PC-9 (cell line): ENCODE measurements at places on chromosomes 16 and 17. TPM values are rescaled to one million over a fixed set of nuclear protein-coding genes. Genes with fewer than 3 reads are reported as not detected.

Gene TMEM88
- total RNA-seq: 3.1 and 3.4 TPM in 2 replicates

DNA sequence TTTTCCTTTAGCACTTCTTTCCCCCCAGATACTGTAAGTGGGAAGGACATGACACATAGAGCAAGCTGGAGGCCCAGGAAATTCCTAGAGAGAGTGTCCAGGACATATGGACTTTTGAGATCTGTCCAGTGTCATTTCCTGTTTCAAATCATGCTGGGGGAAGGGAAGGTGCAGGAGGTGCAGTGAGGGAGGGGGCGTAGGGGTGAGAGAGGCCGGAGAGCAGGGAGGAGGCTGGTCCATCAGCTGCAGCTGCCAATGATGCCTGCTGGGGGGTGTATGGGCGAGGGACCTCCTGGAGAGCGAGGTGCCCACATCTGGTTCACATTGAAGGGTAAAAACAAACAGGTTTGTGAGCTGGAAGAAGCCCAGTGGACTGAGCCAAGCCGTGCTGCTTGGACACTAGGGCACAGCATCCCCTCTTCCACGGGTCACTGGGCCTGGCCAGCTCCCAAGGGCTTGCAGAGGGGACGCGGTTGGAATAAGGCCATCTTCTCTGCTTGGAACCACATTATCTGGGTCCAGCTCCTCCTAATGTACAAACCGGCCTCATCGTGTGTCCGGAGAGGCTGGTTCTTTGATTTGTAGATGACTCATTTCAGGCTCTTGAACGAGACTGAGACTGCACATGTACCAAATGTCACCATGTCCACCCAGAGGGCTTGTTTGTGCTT is 70.4 kb upstream of the SMURF2 start:
- no peak for DNase-seq

- DNase-seq: no peak
These were observed 26.2 kb downstream of the GPRC5B start for GRCh38 chr16:19858340-19859018.

DNA sequence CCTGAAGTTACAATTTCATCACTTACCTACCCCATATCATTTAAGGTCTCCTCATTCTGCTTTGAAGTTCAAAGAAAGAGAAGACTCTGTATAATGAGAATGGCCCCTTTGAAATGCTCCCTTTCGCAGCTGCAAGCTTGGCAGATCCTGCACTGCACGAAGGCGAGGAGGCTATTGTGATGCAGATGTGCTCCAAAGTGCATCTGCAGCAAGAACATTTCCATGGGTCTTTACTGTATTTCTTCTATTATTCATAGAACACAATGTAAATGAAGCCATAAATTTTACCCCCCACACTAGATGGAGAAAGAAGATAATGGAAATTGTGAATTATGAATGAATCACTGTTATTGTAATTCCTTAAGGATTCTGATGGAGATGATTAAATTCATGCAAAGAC is 178.7 kb downstream of the CHD9NB start:
- DNase-seq: no peak

DNA sequence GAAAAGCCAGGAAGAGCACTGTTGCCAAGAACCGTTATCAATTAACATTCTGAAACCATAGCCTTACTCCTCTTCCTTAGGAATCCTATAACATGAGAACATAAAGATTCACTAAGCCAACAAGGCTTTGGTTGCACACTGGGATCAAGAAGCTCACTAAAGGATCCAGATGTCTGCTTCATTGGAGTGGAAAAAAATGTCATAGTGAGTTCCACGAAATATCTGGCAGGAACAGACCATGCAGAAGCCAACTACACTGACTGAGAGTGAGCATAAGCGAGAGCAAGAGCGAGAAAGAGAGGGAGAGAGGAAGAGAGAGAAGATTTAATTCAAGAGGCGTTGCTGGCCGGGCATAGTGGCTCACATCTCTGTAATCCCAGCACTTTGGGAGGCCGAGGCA is 13.4 kb upstream of the MEIOC start:
- no peak for DNase-seq

Gene TSPOAP1
- 0.15 and 0.18 TPM in 2 replicates for total RNA-seq

GRCh38 chr17:52105591-52105990 is 52.9 kb downstream of the CA10 start:
- DNase-seq: no peak

DNA sequence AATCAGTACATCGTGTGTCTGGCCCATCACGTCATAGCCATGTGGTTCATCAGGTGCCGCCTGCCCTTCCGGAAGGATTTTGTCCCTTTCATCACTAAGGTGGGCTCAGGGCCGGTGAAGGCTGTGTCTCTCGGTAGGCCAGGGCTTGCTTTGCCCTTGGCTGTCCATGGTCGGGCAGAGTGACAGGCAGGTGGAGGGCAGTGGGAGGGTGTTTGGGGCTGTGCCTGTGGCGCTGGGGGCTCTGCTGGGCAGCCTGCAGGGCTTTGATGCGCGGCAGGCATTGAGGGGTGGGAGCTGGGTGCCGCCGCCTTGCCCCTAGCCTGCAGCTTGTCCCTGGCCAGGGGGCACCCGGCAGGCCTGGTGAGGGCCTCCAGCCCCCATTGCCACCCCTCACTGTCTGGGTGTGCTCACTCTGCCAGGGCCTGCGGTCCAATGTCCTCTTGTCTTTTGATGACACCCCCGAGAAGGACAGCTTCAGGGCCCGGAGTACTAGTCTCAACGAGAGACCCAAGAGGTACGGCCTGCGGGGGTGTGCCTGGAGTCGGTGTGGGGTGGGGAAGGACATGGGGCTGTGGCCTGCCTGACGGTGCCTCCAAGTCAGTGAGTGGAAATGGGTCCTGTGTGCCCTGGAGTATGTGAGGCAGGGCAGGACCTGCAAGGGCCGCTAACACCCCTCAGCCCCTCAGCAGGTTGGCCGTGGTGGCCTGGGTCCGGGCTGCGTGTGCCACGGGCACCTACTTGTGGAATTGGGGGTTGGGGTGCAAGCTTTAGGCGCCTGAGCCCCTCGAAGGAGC is 28.5 kb downstream of the TSC2 start:
- DNase-seq: no peak

GRCh38 chr16:12570046-12570618 is 233.6 kb downstream of the CPPED1 start:
- no peak for DNase-seq

DNA sequence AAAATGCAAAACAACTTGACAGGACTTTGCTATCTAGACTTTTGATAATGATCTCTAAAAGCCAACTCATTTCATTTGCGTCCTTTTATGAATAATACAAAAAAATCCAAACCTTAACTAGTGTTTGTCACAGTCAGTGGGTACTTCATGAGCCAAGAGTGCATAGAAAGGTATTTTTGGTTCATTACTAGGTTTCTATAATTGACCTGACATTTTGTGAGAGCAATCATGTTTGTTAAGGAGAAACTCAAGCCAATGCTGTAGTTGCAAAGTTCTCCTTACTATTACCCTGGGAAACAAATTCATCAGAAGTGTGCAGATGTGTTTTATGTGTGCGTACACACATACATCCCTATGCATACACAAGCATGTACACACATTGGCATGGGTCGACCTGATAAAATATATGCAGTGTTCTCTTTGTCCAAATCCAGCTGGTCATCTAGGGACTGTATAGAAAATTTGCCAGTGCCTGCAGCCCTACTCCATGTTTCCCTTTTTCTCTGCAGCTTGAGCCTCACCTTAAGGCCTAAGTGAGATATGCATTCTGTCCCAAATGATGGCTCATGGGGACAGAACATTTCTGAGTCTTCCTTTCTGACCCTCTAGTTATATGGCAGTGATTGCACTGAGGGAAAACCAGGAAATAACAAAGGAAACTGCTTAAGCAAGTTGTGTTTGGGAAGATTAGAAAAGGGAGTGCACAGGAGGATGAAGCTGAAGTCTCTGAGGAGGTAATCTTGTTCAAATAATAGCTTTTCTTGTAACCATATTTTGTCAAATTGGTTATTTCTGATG is 128.1 kb downstream of the CDH13 start:
- DNase-seq: no peak

DNA sequence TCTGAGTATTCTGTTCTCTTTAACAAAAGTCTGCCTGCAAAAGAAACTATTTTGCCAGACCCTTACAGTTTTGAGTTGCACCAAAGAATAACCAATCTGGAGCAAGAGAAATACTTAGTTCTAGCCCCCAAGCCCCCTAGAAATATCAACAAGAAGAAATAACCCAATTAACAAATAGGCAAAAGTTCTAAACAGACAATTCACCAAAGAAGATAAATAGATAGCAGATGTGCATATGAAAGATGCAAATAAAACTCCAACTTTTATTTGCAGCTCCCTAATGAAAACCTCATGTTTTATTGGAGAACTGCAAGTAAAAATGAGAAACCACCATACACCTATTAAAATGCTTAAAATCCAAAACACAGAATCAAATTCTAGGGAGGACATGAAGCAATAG is 1308.0 kb downstream of the CDH11 start:
- no peak for DNase-seq

GRCh38 chr17:21549107-21549687 is 143.1 kb upstream of the KCNJ18 start:
- no peak for DNase-seq

DNA sequence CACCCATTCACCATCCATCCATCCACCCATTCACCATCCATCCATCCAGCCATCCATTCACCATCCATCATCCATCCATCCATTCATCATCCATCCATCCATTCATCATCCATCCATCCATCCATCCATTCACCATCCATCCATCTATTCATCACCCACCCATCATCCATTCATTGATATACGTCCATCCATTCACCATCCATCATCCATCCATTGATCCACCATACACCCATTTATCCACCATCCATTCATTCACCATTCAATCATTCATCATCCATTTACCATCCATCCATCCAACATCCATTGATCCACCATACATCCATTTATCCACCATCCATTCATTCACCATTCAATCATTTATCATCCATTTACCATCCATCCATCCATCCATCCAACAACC is 111.7 kb downstream of the ABCC12 start:
- no peak for DNase-seq

Gene LRRC37A
- 1.3 and 1.8 TPM in 2 replicates for total RNA-seq

DNA sequence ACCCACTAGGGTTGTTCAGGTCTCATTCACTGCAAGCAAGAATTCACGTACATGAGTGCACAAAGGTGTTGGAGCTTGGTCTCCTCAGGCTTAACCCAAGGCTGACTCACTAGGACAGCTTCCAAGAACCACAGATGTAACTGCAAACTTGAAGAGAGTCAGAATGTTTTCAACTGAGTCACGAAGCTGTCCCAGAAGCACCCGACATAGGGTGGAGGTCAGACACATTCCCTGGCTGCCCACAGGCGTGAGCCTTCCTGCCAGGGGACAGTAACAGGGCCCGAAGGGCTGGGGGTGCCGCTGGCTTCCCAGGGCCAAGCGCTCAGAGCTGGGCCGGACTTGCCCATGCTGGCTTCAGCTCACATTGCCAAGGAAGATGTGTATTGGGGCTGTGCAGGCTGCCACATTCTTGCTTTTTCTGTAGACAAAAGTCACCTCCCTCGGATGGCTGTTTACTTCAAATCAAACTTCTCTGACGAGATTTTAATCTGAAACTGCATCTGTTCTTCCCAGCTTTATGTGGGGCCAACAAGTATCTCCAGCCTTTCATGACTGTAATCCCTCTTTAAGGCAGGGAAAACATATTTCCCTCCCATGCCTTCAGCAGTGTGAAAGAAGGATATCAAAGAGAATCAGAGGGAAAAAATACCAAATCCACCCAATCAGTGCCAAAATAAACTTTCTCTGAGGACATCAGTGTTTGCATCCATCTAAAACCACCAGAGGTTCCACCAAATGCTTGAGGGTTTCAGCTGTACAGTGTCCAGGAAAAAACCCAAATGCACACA is 14.3 kb downstream of the CMTM3 start:
- DNase-seq: peak; percentile 94

DNA sequence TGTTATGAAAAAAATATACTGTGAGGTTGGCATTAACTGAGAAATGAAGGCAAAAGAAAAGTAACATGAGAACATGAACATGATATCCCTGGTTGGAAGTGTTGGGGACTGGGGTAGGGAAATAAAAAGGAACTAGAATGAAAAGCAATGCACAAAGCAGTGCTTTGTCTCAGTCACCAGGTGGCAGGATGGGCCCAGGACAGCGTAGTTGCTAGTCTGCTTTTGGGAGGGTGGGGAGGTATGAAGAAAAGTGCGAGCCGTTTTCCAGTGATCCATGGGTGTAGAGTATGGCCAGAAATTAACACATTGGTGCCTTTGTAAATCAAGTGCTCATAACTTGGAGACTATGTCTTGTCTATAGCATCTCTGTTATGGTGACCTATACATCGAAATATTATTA is 662.5 kb upstream of the SALL1 start:
- no peak for DNase-seq

GRCh38 chr17:62703776-62704380 is 76.4 kb downstream of the MRC2 start:
- DNase-seq: no peak

GRCh38 chr16:22318690-22319358 is 21.6 kb downstream of the POLR3E start:
- DNase-seq: no peak

Gene PRR35
- total RNA-seq: 0.35 TPM in 1 of 2 replicates, not detected in the other

- peak; percentile 41 for DNase-seq
These were observed 2.7 kb upstream of the TMIGD1 start for GRCh38 chr17:30336369-30337171.

GRCh38 chr16:62596584-62596983 is 560.3 kb upstream of the CDH8 start:
- no peak for DNase-seq

Gene NOS2
- total RNA-seq: not detected in 2 replicates

DNA sequence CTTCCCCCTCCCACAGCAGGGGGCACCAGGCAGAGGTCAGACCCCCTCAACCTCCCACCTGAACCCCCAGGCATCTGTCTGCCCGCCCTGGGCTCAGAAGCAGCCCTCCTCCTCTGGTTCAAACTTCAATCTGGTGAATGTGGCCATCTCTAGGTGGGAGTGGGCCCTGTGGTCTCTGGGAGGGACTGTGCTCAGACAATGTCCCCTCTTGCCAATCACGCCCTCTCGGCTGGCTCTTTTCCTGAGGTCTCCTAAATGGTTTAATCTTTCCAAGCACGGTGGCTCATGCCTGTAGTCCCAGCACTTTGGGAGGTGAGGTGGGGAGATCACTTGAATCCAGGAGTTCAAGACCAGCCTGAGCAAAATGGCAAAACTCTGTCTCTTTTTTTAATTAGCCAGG is 15.2 kb downstream of the LITAF start:
- DNase-seq: no peak

Gene NT5C3B
- total RNA-seq: 48.8 and 51.1 TPM in 2 replicates

- no peak for DNase-seq
These were observed 1.4 kb upstream of the CRYM start for GRCh38 chr16:21279501-21279900.

Gene C17orf107
- total RNA-seq: 2.6 and 3.1 TPM in 2 replicates
